ENCODE measurements at places on chromosomes 1 and 21.

- DNase-seq, result no peak
Observed at GRCh38 chr1:119052267-119052666, 64.1 kb upstream of the TBX15 start.

DNA sequence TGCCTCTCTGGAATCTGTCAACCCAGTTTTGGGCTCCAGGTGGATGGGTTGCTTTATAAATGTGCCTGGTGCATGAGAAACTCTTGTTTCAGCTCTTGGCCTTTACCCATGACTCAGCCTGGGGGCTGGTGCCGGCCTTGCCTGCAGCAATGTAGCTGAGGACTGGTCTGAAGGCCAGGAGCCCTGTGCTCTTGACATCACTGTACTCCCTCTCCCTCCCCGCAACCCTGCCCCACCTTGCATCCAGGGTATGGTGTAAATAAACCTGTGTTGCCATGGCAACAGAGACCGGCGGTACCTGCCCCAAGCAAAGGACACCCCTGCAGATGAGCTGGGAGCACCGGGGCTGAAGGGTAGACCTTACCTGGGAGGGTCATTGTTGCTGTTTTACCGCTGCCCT is 13.3 kb downstream of the FAM151A start:
- no peak for DNase-seq

GRCh38 chr1:117312453-117313138 is 54.7 kb upstream of the MAN1A2 start:
- no peak for DNase-seq

DNA sequence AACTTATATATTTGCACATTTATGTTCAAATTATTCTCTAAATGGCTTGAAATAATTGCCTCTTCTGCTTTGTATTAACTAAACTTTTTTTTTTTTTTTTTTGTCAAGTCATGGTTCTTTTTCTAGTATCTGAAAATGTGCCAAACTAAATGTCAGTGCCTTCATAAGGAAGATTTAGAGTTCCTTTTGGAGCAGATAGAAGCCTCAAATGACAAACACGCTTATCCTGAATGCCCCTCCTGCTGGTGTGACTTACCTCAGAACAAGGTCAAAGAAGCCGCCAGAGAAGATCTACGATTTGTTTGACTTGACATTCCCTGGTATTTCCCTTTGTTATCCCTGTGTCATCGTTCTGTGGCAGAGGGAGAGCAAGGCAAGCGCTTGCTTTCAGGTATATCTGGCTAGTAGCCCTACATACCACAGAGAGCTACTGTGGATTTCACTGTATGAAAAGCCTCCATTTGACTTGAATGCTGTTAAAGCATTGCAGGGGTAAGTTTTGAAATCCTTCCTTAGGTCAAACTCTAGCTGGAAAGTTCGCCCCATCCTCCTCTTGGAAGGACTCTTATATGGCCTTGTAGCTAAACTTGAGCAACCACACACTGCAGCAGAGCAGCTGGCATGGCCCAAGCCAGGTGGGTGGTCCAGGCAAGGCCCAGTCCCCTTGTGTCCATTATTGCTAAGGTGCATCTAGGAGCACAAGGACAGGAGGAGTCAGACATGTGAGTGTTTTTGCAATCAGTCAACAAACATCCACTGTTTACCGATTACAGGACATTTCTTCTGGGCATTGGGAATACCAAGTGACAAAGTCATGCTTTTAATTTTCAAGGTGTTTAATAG is 285.4 kb upstream of the USP25 start:
- no peak for DNase-seq

DNA sequence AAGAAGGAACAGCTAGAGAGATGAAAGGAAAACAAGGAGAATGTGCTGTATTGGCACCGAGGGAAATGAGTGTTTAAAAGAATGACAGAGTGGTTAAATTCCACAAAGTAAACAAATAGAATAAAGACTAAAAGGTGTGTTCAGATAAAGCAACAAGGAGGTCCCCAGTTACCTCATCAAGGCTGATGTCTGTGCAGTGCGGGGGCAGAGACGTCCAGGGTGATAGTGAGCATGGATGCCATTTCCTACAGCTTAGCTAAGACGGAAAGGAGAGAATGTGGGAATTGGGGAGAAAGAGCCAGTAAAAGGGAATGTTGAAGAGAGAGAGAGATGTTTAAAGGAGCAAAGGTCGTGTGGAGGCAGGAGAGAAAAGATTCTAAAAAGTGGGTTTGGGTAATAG is 15.5 kb downstream of the LMOD1 start:
- DNase-seq, result no peak

DNA sequence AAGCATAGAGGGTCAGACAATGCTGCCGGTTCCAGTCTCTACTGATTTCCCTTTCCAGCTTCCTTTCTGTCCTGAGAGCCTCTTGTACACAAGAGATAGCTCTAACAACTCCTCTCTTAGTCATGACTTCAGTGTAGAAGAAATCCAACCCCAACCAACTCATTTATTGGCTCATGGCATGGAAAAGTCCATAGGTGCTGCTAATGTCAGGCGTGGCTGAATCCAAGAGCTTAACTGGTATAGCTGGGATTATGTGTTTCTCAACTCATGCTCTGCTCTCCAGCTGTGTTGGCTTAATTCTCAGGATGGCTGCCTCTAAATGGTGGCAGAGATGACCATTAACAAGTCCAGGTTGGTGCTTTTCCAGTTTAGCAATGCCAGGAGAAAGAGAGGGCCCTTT is 12.4 kb upstream of the THRAP3 start:
- DNase-seq, result no peak

DNA sequence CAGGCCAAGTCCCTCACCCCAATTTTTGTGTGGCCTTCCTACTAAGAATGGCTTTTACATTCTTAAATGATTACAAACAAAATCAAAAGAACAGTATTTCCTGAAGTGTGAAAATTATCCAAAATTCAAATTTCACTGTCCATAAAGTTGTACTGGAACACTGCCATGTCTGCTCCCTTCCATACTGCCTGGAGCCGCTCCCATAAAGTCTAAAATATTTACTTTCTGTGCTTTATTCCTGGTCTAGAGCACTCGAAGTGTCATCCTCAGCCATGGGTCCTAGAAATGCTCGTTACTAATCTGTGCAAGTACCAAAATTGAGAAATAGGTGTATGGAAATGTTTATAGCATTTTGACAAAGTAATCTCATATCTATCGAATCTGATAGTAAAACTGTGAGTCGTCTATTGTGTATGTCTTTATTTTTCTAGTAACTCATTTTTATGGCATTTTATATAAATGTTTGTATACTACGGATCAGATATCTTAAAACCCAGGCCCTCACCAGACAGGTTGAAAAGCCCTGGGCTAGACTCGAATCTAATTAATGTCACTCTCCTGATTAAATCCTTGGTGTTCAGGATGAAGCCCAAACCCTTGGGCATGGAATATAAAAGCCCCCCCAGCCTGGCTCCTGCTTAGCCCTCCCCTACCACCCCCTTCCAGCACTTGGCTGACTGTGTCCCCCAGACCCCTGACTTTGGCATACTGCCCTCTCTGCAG is 4.9 kb downstream of the LBR start:
- no peak for DNase-seq

DNA sequence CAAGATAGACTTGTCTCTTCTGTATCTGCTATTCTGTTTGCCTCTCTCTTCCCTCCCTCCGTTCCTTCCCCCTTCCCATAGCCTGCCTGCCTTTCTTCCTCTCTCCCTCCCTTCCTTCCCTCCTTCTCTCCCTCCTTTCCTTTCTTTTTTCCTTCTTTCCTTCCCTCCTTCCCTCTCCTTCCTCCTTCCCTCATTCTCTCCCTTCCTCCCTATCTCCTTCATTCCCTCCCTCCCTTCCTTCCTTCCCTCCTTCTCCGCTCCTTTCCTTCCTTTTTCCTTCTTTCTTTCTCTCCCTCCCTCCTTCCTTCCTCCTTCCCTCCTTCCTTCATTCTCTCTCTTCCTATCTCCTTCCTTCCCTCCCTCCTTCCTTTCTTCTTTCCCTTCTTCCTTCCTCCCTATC is 944 bp downstream of the AADACL4 start:
- no peak for DNase-seq

GRCh38 chr1:54359393-54360162 is 46.6 kb downstream of the SSBP3 start:
- no peak for DNase-seq

GRCh38 chr1:171581766-171582165 is 40.3 kb upstream of the MYOCOS start:
- no peak for DNase-seq

GRCh38 chr1:155218854-155219591 is 10.5 kb downstream of the MTX1 start:
- peak; percentile 73 for DNase-seq
